ENCODE measurements at places on chromosomes 12 and 14.

DNA sequence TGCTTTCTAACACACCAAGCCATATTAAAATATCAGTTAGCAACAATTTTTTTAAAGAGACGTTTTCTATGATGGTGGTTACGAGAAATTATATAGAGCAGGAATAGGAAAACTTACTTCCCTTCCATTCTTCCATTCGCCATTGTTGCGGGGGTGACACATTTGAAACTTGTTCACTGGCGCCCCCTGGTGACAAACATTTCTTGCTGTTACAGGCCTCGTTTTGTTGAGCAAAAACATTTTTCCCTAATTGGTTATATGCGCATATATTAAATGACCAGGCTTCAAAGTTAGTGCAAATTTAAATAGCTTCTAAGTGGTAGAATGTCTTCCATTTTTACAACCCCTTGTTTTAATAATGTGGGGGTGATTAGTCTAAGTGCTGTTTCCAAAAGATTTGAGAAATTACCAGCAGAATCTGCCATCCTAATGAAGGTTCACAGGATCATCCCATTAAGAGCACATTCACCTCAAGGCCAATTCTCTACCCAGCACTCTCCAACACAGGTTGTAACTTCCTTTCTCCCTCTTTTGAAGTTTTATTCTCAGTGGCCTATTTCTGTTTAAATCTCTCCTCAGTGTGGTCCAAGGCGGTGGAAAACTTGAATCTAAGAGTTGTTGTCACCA lies 1124.7 kb downstream of the FLRT2 start:
- DNase-seq = peak; percentile 39

- DNase-seq = no peak
Observed at GRCh38 chr12:128819293-128820144, 4.2 kb downstream of the SLC15A4 start.

GRCh38 chr12:57258977-57259970 lies 8.3 kb upstream of the STAC3 start:
- DNase-seq = no peak

GRCh38 chr12:19201661-19202060 lies 72.1 kb downstream of the PLEKHA5 start:
- no peak for DNase-seq

DNA sequence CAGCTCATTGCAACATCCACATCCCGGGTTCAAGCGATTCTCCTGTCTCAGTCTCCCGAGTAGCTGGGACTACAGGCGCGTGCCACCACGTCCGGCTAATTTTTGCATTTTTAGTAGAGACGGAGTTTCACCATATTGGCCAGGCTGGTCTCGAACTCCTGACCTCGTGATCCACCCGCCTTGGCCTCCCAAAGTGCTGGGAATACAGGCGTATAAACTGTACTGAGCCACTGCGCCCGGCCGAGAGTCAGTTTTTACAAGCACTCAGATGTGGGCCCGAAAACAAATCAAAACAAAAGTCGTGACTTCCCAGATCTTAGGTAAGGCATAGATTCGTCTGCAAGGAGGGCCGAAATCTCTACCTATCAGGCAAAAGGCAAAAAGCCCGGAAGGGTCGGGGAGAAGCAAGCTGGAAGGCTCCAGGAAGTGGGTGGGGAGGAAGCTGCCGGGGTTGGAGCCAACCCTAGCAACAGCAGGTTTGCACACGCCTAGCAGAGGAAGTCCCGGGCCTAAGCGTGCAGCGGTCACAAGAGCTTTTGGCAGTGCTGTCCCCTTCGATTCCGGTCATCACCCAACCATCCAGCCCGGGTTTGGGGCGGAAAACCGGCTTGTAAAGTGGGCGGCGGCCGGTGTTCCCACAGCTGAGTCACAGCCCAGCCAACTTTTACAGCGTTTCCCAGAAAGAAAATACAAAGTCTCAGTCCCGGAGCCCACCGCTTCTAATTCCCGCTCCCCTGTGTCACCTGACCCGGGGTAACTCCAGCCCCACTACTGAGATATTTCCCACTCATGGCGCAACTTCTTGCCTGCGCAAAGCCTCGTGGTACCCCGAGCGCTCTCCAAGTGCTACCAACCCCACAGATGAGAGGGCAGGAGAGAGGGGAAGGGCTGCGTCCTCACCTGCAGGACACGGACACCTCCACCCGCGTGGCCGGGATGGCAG lies 583 bp downstream of the CPNE8 start:
- peak; percentile 87 for DNase-seq

DNA sequence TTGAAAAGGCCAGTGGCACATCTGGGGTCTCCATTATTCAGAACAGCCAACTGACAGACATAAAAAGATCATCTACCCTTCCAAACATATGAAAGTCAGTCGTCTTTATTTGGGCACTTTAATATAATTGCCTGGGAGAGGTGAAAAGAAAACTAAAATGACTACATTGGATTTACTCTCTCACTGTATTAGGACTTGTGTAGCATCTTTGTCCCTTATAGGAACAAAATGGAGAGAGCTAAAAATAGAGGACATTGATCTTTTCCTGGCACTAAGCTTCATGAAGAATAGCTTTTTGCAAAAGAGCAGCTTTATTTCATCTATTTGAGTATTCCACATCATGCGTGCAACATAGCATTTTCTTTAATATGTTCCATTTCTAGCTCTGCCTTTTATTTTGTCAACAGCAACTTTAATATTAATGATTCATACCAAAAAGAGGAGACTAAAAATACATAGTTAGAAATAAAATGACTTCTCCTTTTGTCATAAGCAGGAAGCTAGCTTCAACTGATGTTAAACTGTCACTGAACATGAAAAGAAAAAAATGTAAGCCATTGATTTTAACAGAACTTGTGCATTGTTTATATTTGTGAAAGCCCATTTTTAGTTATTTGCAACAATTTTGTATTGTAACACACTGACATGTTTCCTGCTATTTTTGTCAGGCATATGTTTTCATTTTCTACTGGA lies 254.6 kb downstream of the SEC23A start:
- no peak for DNase-seq
